SK-N-MC (cell line): ENCODE measurements at places on chromosomes 1 and 21.

GRCh38 chr1:24384251-24385090 is 29.1 kb downstream of the STPG1 start:
- no peak for DNase-seq

DNA sequence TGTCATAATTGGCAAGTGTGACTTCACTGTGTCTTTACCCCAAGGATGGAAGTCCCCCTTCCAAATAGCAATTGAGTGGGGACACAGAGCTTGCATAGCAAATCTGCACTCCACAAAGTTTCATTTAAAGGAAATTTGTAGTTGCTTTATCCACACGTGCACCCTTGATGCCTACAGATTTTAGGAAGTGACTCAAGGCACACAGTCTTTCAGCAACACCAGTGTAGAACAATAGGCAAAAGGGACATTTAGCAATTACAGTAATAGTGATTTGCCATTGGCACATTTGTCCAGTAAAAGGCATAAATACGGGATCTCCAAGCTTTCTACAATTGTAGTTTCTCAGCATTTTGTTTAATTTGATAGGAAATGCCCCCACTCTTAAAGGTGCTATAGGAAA is 43.4 kb upstream of the KAZN start:
- no peak for DNase-seq

DNA sequence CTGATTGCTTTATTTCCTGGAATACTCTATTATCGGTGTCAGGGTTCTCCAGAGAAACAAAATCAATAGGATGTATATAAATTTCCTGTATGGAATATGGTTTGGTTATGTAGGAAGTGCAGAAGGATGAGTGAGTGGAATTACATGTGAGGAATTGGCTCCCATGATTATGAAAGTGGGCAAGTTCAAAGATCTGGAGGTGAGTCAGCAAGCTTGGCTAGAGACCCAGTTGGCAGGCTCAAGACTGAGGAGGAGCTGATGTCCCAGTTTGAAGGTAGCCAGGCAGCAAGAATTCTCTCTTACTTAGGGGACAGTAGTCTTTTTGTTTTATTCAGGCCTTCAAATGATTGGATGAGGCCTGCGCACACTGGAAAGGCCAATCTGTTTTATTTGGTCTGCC is 57.5 kb downstream of the MAP3K7CL start:
- DNase-seq, result no peak

- peak; percentile 96 for DNase-seq
Measured at GRCh38 chr1:71014178-71014579, 33.4 kb downstream of the PTGER3 start.

GRCh38 chr1:201430776-201431175 is 9.2 kb upstream of the TNNI1 start:
- no peak for DNase-seq

- no peak for DNase-seq
Measured at GRCh38 chr21:46218906-46219590, 9.5 kb downstream of the LSS start.

- DNase-seq, result no peak
Measured at GRCh38 chr1:17071794-17072193, 18.0 kb upstream of the SDHB start.

GRCh38 chr1:55311057-55311641 is 96.0 kb upstream of the USP24 start:
- no peak for DNase-seq

DNA sequence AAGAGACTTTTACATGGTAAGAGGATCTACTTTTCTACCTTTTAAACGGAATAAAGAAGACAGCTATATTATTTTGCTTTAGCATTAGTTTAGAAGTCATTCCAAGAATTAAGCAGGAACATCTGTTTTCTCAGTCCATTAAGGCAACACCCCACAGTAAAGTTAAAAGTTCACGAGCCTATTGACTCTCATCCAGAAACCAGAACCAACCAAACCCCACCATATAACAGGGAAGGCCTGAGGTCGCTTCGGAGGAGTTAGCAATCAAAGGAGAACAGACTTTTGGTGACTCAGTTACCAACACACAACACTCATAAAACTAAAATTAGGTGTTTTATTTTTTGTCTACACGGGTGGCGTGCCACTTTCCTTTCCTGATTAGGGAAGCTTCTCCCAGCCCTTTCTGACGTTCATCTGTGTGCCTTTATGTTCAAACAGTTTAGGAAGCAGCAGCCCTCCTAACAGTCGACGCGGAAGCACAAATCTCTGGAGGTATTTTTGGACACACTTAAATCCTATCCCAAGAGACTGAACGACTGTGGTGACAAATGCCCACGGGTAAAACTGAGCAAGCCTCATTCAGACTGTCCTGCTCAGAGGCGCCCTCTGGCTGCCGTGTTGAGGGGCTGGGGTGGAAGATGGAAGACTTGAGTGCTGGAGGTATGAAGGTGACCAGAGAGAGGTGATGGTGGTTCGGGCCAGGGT is 8.6 kb upstream of the PLA2G2C start:
- no peak for DNase-seq

- no peak for DNase-seq
Measured at GRCh38 chr1:41160498-41161110, 81.5 kb downstream of the SCMH1 start.

GRCh38 chr1:4944072-4944471 is 289.7 kb downstream of the AJAP1 start:
- no peak for DNase-seq

GRCh38 chr1:25944986-25945385 is 38.8 kb upstream of the STMN1 start:
- no peak for DNase-seq

DNA sequence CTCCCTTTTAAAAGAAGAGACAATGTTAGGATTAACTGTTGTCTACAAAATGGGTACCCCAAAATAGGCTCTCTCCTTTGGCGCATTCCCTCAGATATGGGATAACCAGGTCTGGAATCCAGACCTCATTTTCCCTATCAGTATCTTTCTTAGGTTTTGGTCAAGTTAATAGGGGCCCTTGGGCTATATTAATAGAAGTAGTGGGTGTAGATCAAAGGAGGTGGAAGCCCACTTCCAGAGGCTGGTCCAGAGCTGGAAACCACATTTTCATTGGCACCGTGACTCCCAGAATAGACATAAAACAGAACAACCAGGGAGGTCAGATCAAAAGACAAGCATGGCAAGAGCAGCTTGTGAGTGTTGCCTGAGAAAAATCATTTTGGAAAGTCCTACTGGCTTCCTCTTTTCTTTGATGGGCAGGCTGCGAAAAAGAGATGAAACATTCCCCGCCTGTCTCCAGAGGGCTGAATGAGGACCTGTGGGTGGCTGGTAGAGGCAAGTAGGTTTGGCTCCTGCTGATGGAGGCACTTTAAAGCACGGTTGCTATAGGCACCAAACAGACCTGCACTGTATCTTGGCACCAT is 25.8 kb upstream of the KIF21B start:
- DNase-seq, result no peak

DNA sequence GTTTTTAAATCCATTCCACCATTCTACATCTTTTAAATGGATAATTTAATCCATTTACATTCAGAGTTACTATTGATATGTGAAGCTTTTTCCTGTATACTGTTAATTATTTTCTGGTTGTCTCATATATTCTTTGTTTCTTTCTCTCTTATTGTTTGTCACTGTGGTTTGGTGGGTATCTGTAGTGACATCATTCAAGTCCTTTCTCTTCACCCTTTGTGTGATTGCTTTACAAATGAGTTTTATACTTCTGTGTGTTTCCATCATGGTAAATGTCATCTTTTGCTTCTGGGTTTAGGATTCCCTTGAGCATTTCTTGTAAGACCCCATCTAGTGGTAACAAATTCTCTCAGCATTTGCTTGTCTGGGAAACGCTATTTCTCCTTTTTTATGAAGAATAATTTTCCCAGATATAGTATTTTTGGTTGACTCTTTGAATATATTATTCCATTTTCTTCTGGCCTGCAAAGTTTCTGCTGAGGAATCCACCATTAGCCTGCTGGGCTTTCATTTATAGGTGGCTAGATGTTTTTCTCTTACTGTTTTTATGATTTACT is 10.2 kb downstream of the LY9 start:
- no peak for DNase-seq
